ENCODE measurements at places on chromosomes 5 and 9.

- peak; percentile 26 for DNase-seq
These were observed 13.4 kb downstream of the OXCT1 start for GRCh38 chr5:41856644-41857491.

GRCh38 chr9:127826253-127826913 lies 23.7 kb downstream of the FPGS start:
- no peak for DNase-seq

DNA sequence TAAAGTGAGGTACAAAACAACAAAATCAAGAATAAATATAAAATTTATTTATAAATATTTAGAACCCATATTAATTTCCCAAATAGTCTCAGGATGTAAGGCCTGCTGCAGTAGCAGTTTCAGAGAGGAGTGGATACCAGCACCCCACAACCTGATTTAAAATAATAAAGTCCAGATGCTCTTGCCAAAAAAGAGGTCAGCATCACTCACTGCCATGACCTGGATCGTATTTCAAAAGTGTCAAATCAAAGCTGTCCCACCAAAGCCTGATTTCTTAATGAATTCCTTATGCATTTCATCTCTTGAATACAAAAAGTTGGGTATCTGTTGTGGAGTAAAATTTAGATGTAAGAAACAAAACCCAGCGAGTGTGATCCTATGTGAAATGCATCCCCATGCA lies 58.0 kb upstream of the ROR2 start:
- no peak for DNase-seq

- DNase-seq, result no peak
These were observed 416.1 kb upstream of the TRPC7 start for GRCh38 chr5:136781464-136781863.

GRCh38 chr9:114395768-114396167 lies 8.0 kb upstream of the AKNA start:
- no peak for DNase-seq

- no peak for DNase-seq
These were observed 150.9 kb downstream of the OSTF1 start for GRCh38 chr9:75239176-75239575.

- DNase-seq, result no peak
These were observed 195.7 kb downstream of the AOPEP start for GRCh38 chr9:94922098-94922607.

DNA sequence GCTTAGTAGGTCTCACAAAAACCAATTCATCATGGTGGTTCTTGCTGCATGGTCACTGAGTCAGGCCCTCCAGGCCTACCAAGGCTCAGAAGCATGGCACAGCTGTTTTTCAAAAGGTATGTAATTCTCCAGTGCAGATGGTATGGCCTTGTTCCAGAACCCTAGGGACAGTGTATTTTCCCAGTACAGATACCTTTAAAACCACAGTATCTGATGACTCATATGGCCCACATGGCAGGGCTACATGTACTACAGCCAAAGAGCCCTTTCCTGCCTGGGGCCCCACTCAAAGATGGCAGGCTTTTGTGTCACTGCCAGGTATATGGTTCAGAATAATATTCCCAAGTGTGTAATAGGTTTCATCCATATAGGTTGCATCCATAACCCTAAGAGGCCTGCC lies 16.5 kb downstream of the CSF2 start:
- DNase-seq, result no peak

DNA sequence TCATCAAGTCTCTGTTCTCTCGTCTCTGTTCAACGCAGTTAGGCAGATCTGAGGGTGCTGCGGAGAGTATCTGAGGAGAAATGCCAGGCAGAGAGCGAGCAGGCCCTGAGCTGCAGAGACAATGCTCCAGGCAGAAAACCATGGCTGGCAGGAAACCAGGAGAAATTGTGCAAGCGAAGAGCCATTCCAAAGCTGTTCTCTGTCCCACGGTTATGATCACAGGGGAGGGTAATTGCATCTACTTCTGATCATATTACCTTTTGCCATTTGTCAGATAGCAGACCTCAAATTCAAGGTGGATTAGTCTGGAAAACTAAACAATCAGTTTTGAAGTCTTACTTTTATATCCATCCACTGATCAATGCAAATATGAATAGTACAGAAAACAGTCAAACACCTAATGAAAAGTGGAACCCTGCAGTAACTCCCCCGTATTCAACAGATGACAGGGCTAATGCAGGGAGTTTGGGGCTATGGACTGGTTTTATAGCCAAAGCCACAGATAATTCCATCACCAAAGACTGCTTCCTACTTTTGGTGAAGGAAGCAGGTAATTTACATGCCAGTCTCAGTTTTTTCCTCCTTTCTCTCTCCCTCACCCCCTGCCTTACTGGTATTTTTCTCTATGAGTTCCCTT lies 228.0 kb downstream of the DCP2 start:
- DNase-seq, result no peak

DNA sequence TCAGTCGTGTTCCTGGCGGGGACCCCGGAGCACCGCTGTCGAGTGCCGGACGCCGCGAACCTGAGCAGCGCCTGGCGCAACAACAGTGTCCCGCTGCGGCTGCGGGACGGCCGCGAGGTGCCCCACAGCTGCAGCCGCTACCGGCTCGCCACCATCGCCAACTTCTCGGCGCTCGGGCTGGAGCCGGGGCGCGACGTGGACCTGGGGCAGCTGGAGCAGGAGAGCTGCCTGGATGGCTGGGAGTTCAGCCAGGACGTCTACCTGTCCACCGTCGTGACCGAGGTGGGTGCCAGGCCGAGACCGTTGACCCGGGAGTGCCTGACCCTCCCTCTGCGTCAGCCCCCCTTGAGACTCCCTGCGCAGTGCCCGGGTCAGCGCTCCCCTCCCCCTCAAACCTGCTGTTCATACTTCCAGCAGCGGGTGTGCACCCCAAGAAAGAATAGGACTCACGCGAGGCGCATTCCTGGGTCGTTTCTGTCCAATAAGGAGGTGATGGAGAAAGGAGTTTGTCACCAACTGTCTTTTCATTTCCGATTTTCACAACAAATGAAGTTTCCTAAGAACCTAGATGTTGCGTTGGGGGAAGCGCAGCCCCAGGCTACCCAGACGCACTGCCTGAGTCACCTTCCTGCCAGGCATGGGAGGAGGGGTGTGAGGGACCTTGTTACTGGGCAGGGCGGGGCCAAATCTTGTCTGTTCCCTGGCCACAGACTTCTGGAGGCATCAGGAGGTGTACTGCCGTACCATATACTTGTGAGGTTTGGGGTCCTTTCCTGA lies 722 bp downstream of the SLC22A4 start:
- peak; percentile 31 for DNase-seq
